Thoracic aorta endothelial cell (primary cell): ENCODE measurements at places on chromosomes 7 and 10. TPM values are rescaled to one million over a fixed set of nuclear protein-coding genes. Genes with fewer than 3 reads are reported as not detected.

MMP21 gene
- 0.13 TPM in 1 of 2 replicates, not detected in the other for total RNA-seq

FAM131B gene
- total RNA-seq, result 0.93 TPM in 2 replicates

ABCB1 gene
- total RNA-seq, result 7.4 and 9.7 TPM in 2 replicates

RHOBTB1 gene
- 27.8 and 30.3 TPM in 2 replicates for total RNA-seq

SORCS1 gene
- total RNA-seq, result not detected in 2 replicates

TAS2R3 gene
- 1.4 and 1.7 TPM in 2 replicates for total RNA-seq

SPACDR gene
- 1.7 and 1.9 TPM in 2 replicates for total RNA-seq

AMZ1 gene
- total RNA-seq, result 0.14 TPM in 1 of 2 replicates, not detected in the other

AOAH gene
- total RNA-seq, result not detected in 2 replicates

PRKCQ gene
- total RNA-seq, result 0.53 and 0.72 TPM in 2 replicates
